ENCODE measurements at places on chromosomes 7 and 10. TPM values are rescaled to one million over a fixed set of nuclear protein-coding genes. Genes with fewer than 3 reads are reported as not detected.
A peak's percentile ranks its signal among the peaks of the same experiment; 100 is the strongest.

Gene NME8
- total RNA-seq = not detected

GRCh38 chr10:97099089-97099488 lies 86.7 kb downstream of the SLIT1 start:
- H3K4me3 ChIP-seq = no peak overlapping the region
- no peaks in the 10 kb centered on the region for H3K36me3 ChIP-seq
- H3K27ac ChIP-seq = no peak overlapping the region
- no peaks in the 10 kb centered on the region for H3K4me1 ChIP-seq
- H3K27me3 ChIP-seq = peaks cover 68% of the 10 kb centered on the region
- no peak for DNase-seq

DNA sequence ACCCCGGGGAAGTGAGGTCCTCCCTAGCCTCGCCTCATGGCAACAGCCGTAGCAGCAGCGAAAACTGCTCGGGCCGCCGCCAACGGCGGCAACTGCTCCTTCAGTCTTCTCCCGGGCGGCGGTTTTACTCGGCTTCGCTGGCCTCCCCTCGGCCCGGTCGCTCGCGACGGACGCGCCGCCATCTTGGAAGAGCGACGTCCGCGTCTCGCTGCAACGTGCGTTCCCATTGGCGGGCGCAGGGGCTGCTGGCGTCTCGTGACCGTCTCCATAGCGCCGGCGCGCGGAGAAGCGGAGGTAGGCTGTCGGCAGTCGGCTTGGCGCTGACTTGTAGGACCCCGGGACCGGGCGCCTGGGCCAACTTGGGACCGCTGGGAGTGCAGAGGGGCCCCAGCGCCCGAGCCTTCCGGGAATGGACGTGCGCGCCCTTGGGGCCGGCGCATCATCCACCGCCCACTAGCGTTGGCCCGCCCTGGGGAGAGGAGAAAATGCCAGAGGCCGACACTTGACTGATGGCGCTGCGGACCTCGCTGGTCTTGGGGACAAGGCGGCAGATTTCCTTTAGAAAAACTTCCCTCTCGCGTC lies at the start of gene SNX13:
Gene SNX13, minus strand, starts transcription at position 193 of the 582 bp plus-strand sequence. CDS start 199 bp downstream, outside the sequence.
- H3K4me1 ChIP-seq = peaks cover 34% of the 10 kb centered on the region
- peak; percentile 90 for DNase-seq
- H3K27me3 ChIP-seq = no peaks in the 10 kb centered on the region
- H3K4me3 ChIP-seq = peak within 1 kb of the TSS; percentile 99
- H3K27ac ChIP-seq = peak within 1 kb of the TSS; percentile 97
- no peaks in the 10 kb centered on the region for H3K36me3 ChIP-seq

GRCh38 chr7:44323381-44324203 lies 1.8 kb downstream of the CAMK2B start:
- H3K36me3 ChIP-seq = no peaks in the 10 kb centered on the region
- H3K4me3 ChIP-seq = no peak overlapping the region
- peaks cover 35% of the 10 kb centered on the region for H3K27me3 ChIP-seq
- DNase-seq = no peak
- peaks cover 6% of the 10 kb centered on the region for H3K4me1 ChIP-seq
- no peak overlapping the region for H3K27ac ChIP-seq

DNA sequence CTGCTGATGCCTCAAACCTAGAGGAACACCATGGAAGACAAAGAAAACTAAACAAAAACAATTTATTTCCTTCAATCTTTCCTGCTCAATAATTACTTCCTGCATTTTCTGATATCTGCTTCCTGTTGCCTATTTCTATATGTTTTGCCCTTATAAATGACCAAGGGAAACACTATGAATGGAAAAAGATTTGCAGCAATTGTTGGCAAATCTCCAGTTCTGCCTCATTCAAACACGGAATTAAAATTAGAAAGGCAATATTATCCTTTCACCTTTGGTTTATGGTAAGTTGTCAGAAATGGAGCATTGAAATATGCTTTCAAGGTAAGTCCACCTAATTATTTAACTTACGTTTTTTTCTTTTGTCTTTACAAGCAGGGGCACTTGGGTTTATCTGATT lies 552.2 kb upstream of the ANKRD30A start:
- no peak for DNase-seq
- no peak overlapping the region for H3K27ac ChIP-seq
- H3K36me3 ChIP-seq = no peaks in the 10 kb centered on the region
- no peak overlapping the region for H3K4me3 ChIP-seq

DNA sequence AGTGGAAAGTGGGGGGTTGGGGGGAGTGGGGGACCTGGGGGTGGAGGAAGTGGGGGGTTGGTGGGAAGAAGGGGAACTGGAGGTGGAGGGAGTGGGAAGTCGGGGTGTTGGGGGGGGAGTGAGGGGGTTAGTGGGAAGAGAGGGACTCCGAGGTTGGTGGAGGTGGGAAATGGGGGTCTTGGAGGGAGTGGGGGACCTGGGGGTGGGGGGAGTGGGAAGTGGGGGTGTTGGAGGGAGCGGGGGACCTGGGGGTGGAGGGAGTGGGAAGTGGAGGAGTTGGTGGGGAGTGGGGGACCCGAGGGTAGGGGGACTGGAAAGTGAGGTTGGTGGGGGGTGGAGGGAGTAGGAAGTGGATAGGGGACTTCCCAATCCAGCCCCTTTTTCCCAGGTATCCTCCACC lies 906 bp upstream of the MMD2 start:
- H3K4me1 ChIP-seq = no peaks in the 10 kb centered on the region
- no peak overlapping the region for H3K4me3 ChIP-seq
- H3K27ac ChIP-seq = no peak overlapping the region
- no peak for DNase-seq
- no peaks in the 10 kb centered on the region for H3K36me3 ChIP-seq

- H3K36me3 ChIP-seq = no peaks in the 10 kb centered on the region
- H3K4me3 ChIP-seq = no peak overlapping the region
- peaks cover 31% of the 10 kb centered on the region for H3K4me1 ChIP-seq
- DNase-seq = no peak
- peaks cover 8% of the 10 kb centered on the region for H3K27me3 ChIP-seq
- H3K27ac ChIP-seq = no peak overlapping the region
Observed at GRCh38 chr7:47843291-47843690, 105.0 kb downstream of the PKD1L1 start.
